ENCODE measurements at places on chromosomes 16 and 17.
A peak's percentile ranks its signal among the peaks of the same experiment; 100 is the strongest.

GRCh38 chr17:45221081-45222013 lies at the start of gene FMNL1:
Gene FMNL1 (plus strand): TSS chr17:45221885. CDS start chr17:45222125, 240 bp downstream.
- no peak for DNase-seq

GRCh38 chr16:8727131-8727806 lies 52.9 kb downstream of the ABAT start:
- DNase-seq = no peak

- no peak for DNase-seq
These were observed 642 bp downstream of the MT1F start for GRCh38 chr16:56658327-56658875.

DNA sequence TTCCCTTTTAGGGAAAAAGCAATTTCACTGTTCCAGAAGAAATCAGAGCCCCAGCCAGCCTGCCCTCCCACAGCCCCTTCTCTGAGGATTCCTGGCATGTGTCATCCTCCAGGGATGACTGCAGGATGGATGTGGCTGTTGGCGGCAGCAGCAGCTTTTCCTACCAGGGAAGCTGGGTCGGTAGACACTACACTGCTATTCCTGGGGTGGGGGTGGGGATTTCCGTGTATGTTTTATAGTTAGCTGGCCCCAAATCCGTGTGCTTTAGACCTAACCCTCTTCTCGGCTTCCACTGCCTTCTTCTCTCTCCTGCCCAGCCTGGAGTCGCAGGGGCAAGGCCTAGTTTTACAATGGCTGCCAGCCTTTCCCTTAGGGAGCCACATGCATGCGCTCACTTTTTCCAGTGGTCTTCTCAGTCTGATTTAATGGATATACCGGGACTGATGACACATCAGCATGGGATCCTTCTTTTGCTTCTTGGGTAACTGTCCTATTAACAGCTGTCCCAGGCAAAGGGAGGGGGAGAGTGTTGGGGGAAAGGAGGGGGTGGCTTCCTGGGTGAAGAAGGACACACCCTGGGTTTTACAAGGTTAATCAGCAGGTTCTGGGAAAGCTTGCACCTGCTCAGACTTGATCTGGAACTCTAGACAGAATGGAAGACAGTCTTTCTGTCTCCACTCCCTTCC lies 2.7 kb upstream of the NFE2L1 start:
- DNase-seq = peak; percentile 86

DNA sequence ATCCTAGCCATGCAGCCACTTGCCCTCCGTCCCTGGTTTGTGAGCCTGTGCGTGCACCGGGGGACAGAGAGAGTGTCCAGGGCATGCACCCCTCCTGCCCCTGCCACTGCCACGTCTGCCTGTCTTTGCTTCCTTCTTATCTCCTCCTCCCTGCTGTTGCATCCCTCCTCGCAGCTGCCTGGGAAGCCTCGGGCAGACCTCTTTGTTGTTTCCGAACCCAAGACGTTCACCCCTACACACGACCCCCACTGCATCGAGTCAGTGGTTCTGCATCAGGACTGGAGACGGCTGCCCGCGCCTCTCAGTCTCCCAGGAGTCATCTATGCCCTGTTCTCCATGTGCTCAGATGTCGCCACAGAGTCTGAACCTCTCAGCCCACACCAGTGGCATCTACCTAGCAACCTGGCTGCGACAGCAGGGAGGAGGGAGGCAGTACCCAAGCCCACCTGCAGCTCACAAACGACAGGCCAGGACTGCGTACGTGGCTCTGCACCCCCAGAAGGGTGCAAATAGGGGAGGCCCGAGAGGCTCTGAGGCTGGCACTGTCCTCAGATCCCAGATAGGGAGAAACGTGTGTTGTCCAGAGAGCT lies 5.2 kb downstream of the TIMP2 start:
- DNase-seq = no peak

DNA sequence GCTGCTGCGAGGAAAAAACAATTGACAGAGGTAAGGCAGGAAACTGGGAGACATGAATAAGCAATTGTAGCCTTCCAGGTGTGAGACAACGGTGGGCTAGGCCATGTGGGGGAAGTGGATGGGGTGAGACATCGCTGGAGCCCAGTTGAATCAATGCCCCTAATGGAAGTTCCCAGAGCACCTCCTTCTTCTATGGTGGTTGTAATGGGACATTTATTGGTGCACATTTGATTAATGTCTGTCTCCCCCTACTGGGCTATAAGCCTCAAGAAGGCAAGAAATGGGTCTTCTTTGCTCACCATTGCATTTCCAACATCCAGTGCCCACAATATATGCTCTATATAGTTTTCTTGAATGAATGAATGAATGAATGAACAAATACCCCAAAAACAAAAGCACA lies 22.7 kb upstream of the CD300E start:
- DNase-seq = no peak

- DNase-seq = no peak
These were observed 13.5 kb upstream of the EFCAB13 start for GRCh38 chr17:47310186-47310733.

GRCh38 chr16:89922884-89923639 lies at the start of gene TUBB3:
Gene TUBB3 (plus strand): TSS chr16:89923342. CDS start chr16:89923402, 60 bp downstream.
- DNase-seq = no peak

GRCh38 chr16:1070084-1070863 lies 2.3 kb upstream of the SSTR5 start:
- no peak for DNase-seq

DNA sequence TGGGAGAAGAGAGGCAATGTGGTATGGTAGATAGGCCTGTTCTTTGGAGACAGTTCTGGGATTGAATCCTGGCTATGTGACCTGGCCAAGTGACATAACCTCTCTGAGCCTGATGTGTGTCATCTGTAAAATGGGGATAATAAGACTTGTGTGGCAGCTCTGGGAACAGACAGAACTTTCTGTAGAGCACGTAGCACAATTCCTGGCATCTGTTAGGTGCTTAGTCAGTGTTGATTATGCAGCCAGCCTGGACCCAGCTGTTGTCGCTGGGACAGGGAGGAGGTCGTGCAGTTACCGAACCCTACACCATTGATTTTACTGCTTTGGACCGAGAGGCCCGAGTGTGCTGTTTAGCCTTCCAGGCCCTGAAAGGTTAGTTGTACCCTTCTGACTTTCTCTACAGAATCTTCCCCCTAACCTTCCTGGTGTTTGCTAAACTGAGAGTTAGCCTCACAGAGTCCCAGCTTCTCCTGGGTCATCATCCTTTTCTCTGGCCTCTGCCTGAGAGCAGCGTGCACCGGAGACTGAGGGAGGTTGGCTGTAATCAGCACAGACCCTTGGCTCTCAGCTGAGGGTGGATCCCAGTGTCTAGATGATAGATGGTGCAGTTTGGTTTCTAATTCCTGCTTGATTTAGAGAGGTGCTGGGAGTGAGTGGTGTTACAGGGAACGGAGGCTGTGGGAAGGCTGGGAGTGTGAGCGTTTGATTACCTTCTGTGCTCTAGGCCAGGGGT lies 31.9 kb downstream of the MSI2 start:
- no peak for DNase-seq

DNA sequence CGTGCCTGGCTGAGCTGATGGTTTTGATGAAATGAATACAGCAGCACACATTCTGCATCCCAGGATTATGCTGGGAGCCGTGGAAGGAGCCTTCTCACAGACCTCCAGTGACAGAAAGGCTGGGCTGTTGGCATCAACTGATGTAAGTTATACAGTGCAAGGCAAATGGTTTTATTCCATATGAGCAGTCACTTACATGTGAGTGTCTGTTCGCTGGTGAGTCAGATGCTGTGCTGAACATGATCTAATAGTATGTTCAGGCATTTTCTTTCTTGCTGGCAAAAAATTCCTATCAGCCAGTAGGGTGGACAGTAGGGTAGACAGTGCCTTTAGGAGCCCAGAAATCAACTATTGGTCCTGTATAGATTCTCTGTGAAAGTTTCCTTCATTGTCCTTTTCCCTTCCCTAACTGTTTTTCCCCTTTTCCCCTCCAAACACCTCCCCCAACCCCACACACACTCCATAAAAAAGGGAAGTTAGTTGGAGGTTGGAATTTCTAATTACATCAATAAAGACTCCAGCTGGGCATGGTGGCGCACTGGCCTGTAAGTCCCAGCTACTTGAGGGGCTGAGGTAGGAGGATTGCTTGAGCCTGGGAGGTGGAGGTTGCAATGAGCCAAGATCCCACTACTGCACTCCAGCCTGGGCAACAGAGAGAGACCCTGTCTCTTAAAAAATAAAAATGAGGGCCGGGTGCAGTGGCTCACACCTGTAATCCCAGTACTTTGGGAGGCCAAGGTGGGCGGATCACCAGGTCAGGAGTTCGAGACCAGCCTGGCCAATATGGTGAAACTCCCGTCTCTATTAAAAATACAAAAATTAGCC lies 36.2 kb downstream of the LDHD start:
- DNase-seq = peak; percentile 24

DNA sequence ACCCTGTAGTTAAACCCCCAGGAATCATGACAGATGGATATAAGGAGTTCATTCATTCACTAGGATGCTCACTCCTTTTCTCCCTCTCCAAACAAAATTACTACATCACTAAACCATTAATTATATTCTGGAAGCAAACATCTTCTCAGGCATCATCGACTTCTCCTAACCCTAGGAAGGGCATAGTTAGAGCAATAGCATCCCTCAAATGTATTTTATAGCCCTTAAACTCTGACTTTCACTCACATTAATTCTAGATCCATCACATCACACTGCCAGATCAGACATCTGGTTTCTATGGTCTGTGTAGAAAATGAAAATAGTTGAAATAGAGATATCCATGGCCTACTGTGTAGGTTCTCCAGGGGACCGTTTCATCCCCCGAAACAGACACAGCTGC lies 143.9 kb downstream of the HS3ST3A1 start:
- no peak for DNase-seq

- DNase-seq = no peak
These were observed 44.7 kb upstream of the ACSF3 start for GRCh38 chr16:89048871-89049422.

- DNase-seq = peak; percentile 43
These were observed 15.1 kb upstream of the ATP6V0C start for GRCh38 chr16:2498531-2499253.

DNA sequence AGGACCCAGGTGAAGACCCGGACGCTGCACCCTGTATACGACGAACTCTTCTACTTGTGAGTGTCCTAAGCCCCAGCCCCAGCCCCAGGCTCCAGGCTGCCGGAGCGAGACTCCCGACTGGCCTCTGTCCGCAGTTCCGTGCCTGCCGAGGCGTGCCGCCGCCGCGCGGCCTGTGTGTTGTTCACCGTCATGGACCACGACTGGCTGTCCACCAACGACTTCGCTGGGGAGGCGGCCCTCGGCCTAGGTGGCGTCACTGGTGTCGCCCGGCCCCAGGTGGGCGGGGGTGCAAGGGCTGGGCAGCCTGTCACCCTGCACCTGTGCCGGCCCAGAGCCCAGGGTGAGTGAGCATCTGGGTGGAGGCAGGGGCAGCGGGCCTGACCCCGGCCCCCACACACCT lies 3.7 kb downstream of the TSR3 start:
- DNase-seq = no peak

DNA sequence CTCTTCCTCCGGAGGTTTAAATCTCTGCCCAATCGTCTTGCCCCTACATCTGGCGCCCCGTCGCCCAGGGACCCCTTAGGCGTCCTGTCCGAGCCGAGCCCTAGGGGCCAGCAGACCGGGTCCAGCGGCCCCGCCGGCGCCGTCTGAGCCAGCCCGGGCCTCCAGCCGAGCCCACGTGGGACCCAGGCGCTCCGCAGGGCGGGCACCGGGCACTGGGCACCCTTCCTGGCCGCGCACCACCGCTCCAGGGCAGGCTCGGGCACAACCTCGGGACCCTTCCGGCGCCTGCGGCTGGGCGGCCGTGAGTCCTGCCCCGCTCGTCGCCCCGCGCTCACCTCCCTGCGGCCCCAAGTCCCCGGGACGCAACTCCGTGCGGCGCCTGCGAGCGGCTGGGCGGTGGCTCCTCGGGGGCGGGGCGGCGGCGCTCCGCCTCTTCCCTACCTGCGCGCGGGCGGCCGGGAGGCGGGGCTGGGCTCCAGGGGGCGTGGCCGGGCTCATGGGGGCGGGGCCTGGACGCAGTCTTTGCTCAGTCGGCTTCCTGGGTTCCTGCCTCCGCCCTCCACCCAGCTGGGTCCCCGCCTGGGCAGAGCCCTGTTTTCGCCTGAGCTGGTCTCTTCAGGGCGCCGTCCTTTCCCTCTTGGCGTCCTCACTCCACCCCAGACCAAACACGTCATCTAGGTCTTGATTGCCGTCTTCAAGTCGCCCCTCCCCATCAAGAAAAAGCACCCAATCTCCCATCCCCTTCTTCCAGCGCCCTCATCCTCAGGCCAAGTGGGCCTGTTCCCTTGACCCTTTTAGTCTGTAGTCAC lies at the start of gene RHBDF2:
RHBDF2 (minus strand) TSS at position 406 of the 809 bp plus-strand sequence. CDS start 19,899 bp downstream, outside the sequence.
- peak; percentile 39 for DNase-seq

GRCh38 chr16:898761-899682 lies 71.8 kb downstream of the LMF1 start:
- no peak for DNase-seq

GRCh38 chr16:86798247-86799041 lies 220.1 kb downstream of the FOXL1 start:
- DNase-seq = no peak

DNA sequence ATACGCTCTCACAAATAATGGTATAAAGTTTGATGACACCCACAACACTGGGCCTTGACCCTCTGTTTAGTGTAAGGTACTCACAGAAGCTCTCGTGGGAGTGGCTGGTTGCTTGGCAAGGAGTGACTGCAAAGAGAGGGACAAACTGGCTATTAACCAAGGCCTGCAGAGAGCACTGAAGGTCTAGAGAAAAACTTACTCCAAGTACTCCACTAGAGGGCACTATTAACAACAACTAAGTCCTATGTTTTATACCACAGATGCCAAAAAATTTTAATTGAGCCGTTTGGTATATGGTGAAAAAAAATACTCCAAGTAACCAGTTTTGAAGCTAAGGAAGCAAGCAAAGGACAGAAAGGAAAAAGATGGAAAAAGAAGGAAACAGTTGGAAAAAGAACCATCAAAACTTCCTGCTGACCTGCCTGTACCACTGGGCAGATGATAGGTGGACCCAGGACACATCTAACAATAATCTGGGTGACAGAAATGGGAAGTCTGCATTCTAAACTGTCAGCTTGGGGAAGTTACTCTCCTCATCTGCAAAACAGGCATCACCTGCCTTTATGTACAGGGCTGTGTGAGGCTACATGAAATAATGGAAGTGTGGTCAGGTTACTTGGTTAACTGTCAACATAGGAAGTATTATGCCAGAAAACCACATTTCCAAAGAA lies 23.2 kb downstream of the DYNC1LI2 start:
- no peak for DNase-seq

DNA sequence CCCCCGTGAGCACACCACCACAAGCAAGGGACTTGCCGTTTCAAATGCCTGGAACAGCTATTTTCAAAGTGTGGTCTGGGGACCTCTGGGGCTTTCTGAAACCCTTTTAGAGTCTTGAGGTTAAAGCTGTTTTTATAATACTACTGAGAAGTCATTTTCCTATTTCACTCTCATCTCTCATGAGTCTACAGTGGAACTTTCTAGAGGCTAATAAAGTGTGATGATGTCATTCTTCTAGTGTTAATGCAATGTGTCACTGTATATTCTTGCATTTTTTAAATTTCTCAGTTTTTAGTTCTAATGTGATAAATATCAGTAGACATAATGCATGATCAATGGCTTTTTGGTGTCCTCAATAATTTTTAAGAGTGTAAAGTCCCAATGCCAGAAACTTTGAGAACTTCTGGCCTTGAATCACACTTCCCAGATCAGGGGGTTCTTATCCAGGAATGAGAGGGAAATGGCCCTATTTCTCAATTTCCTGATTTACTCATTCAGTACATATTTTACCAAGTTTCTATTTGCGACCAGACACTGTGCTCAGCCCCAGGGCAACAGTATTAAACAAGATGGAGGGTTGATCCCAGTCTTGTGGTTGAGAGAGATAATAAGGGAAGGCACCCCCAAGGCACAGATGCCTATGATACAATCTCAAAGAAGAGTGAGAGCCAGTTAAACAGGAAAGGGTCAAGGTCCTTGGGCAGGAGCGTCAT lies 444.0 kb downstream of the HS3ST3B1 start:
- DNase-seq = no peak

- peak; percentile 33 for DNase-seq
These were observed 1.4 kb upstream of the SPHK1 start for GRCh38 chr17:76382803-76383545.
